Transverse colon (tissue), 4 donors: ENCODE measurements at places on chromosomes 2 and 18. TPM values are rescaled to one million over a fixed set of nuclear protein-coding genes. Genes with fewer than 3 reads are reported as not detected.

THOC1 gene
- 49.1 TPM for total RNA-seq

PLCL1 gene
- total RNA-seq: 0.20 TPM

FOXD4L1 gene
- not detected for total RNA-seq

DES gene
- 1,148 TPM for total RNA-seq

PIK3C3 gene
- total RNA-seq: 52.1 TPM

EPHA4 gene
- total RNA-seq: 11.9 TPM

BCL2 gene
- 16.5 TPM for total RNA-seq

VPS4B gene
- total RNA-seq: 122 TPM

STRN gene
- 30.6 TPM for total RNA-seq

ARHGAP25 gene
- total RNA-seq: 11.6 TPM

SLC20A1 gene
- total RNA-seq: 150 TPM

TTR gene
- total RNA-seq: 0.41 TPM

PAIP2B gene
- total RNA-seq: 7.0 TPM

TMEM18 gene
- total RNA-seq: 31.0 TPM

TRIM54 gene
- total RNA-seq: 1.2 TPM

SERPINB10 gene
- not detected for total RNA-seq

MXD1 gene
- 11.7 TPM for total RNA-seq

IL36B gene
- total RNA-seq: not detected

CDH19 gene
- 8.2 TPM for total RNA-seq

CDK15 gene
- not detected for total RNA-seq

IWS1 gene
- 49.1 TPM for total RNA-seq

GREB1L gene
- 1.1 TPM for total RNA-seq

PRSS56 gene
- total RNA-seq: not detected

BOLL gene
- total RNA-seq: not detected

CRYGC gene
- not detected for total RNA-seq
